CD14-positive monocyte (primary cell): ENCODE measurements at places on chromosomes 12 and 14. TPM values are rescaled to one million over a fixed set of nuclear protein-coding genes. Genes with fewer than 3 reads are reported as not detected.

Gene KRT79
- polyA plus RNA-seq: not detected in 2 replicates

DNA sequence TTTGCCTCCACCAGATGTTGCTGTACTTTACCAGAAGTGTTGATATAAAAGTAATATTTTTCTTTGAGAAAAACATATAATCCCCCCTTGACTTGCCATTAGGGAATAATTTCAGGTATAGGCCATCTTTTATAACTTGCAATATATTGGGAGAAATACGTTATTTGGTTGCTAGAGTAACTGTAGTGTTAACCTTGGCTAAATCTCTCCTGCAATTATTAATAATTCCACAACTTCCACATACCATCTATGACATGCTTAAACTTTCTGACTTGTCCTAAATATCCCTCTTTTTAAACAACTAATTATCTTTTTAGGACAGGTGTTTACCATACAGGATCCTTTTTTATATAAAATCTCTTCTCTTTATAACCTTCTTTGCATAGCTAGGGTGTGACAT, 1048.2 kb downstream of the SLC16A7 start:
- H3K27ac ChIP-seq: no peak overlapping the region
- no peaks in the 10 kb centered on the region for H3K36me3 ChIP-seq
- H3K4me1 ChIP-seq: no peaks in the 10 kb centered on the region
- DNase-seq: no peak
- no peak overlapping the region for H3K4me3 ChIP-seq

Gene HCAR3
- polyA plus RNA-seq: 65.3 and 108 TPM in 2 replicates

GRCh38 chr12:47274760-47275159, 195.0 kb upstream of the AMIGO2 start:
- H3K27me3 ChIP-seq: no peaks in the 10 kb centered on the region
- no peak overlapping the region for H3K4me3 ChIP-seq
- H3K4me1 ChIP-seq: peaks cover 31% of the 10 kb centered on the region
- H3K36me3 ChIP-seq: no peaks in the 10 kb centered on the region

DNA sequence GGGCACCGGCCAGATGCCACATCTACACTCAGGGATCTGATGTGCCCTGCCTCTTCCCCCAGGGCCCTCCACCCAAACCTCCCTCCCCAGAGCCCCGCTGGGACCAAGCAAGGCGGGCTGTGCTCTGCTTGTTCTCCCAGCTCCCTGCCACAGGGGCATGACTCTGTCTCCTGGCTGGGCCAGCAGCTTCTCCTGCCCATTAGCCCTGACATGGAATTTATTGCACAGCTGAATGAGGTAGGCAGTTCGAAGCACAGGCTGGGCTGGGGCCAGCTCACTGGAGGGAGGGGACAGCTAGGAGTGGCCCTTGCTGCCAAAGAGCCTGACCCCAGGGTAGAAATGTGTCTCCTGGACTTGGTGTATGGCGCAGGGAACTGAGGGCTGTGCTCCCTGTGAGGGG, 42.4 kb downstream of the ARL6IP4 start:
- H3K27ac ChIP-seq: no peak overlapping the region
- H3K4me1 ChIP-seq: no peaks in the 10 kb centered on the region
- DNase-seq: no peak
- no peaks in the 10 kb centered on the region for H3K36me3 ChIP-seq
- no peaks in the 10 kb centered on the region for H3K27me3 ChIP-seq

DNA sequence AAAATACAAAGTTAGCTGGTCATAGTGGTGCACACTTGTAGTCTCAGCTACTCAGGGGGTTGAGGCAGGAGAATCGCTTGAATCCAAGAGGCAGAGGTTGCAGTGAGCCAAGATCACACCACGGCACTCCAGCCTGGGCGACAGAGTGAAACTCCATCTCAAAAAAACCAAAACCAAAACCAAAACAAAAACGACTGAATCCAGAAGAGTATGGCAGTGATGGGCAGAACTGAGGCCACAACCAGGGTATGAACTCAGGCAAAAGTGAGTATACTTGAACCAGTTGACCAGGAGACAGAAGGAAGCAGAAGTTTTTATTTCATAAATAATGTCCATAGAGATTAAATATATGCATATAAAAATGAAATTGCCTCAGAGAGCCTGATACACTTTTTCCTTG, 620.0 kb upstream of the SEL1L start:
- H3K4me1 ChIP-seq: no peaks in the 10 kb centered on the region
- H3K27me3 ChIP-seq: no peaks in the 10 kb centered on the region
- no peak for DNase-seq
- H3K27ac ChIP-seq: no peak overlapping the region
- H3K4me3 ChIP-seq: no peak overlapping the region

DNA sequence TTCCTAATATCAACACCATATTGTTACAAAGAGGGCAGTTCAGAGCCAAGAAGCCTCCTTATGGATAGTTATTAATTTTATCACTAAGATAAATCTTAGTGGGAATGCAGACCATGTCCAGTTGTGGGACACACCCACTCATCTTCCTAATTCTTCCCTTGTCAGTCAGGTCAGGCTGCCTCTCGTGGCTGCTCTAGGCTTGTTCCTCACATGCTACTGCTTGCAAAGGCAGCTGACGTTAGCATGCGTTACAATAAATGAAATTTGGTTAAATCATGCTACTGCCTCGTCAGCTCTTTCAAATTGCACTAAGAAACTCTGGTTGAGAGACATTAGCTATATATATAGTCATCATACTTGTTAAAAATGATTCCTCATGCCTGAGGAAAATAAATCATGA, 108.4 kb downstream of the CAND1 start:
- no peak overlapping the region for H3K4me3 ChIP-seq
- H3K27me3 ChIP-seq: no peaks in the 10 kb centered on the region
- H3K36me3 ChIP-seq: no peaks in the 10 kb centered on the region
- H3K4me1 ChIP-seq: no peaks in the 10 kb centered on the region
- DNase-seq: no peak

DNA sequence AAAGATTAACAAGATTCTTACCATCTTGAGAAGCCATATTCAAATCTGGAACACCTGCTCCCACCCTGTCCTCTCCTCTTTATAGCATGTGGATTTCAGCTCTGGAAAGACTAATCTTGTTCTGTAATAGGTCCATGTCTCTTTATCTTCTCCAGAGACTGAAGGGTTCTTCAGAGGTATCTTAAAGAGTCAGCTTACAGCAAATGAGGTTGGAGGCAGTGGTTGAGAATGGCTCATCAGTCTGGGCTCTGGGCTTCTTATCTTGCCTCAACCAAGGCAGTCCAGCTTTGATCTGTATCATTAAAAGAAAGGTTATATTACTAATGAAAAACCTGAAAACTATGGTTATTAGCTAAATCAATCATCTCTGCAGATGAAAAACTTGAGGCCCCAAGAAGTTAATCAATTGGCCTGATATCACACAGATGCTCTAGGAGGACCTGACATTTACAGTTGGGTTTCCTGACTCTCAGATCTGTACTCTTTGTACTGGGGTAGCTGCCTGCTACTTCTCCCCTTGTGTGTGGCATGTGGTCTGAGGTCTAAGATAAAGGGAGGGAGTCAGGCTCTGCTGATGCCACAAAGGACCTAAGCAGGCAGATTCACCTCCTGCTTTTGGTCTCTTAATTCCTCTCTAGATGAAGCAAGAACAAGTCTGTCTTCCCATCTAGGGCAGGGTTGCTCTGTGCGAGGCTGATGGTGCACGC, 1.7 kb upstream of the AKAP6 start:
- no peak overlapping the region for H3K27ac ChIP-seq
- no peak for DNase-seq
- H3K4me1 ChIP-seq: no peaks in the 10 kb centered on the region
- H3K36me3 ChIP-seq: no peaks in the 10 kb centered on the region

DNA sequence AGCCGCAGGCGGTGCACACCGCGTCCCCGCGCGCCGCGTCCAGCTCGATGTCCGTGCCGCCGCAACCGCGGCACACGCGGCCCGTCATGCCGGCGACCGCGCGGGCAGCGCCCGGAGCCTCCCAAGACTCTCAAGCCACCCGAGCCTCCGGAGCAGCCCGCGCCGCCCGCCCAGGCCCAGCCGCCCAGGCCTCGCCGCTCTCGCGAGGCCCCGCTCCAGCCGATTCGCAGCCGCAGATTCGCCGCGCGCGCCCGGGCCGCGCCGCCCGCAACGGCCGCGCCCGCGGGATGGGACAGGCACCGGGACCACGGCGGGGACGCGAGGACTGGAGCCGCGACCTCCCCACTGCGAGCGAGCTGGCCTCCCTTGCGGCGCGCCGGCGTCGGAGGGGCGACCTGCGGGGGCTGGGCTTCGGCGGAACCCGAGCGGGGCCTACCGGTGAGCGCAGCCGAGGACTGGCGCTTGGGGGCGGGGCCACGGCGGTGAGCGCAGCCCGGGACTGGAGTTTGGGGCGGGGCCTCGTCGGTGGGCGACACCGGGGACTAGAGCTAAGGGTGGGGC, at the start of gene BRF1:
TSS of gene BRF1 (minus strand) at position 460 of the 561 bp plus-strand sequence. CDS start at position 88, 372 bp downstream.
- peak within 1 kb of the TSS; percentile 66 for H3K4me3 ChIP-seq
- no peaks in the 10 kb centered on the region for H3K36me3 ChIP-seq
- peak; percentile 77 for DNase-seq
- H3K4me1 ChIP-seq: peaks cover 31% of the 10 kb centered on the region
- H3K27me3 ChIP-seq: no peaks in the 10 kb centered on the region

Gene CLEC1A
- 2.4 and 7.9 TPM in 2 replicates for polyA plus RNA-seq

DNA sequence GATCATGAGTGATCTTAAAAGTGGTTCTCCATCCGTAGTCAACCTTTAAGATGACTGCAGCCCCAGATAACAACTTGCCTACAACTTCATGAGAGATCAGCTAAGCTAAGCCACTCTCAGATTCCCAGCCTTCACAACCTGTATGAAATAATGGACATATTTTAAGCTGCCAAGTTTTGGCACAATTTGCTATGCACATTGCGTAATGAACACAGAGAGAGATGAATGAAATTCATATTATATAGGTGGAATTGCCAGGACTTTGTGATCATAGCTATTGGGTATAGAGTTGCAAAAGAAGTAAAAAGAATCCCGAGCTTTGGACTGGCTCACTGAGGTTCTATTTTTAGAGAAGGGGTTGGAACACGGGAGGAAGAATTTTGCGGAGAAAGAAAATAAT, 59.1 kb upstream of the EGLN3 start:
- H3K27me3 ChIP-seq: no peaks in the 10 kb centered on the region
- H3K36me3 ChIP-seq: no peaks in the 10 kb centered on the region
- H3K4me3 ChIP-seq: no peak overlapping the region
- no peak for DNase-seq

- H3K36me3 ChIP-seq: no peaks in the 10 kb centered on the region
- no peaks in the 10 kb centered on the region for H3K27me3 ChIP-seq
- H3K27ac ChIP-seq: peak overlapping the region; percentile 54
- H3K4me3 ChIP-seq: peak overlapping the region; percentile 8
- peaks cover 14% of the 10 kb centered on the region for H3K4me1 ChIP-seq
- DNase-seq: no peak
These were observed 28.6 kb downstream of the SLC2A14 start for GRCh38 chr12:7844116-7844515.

DNA sequence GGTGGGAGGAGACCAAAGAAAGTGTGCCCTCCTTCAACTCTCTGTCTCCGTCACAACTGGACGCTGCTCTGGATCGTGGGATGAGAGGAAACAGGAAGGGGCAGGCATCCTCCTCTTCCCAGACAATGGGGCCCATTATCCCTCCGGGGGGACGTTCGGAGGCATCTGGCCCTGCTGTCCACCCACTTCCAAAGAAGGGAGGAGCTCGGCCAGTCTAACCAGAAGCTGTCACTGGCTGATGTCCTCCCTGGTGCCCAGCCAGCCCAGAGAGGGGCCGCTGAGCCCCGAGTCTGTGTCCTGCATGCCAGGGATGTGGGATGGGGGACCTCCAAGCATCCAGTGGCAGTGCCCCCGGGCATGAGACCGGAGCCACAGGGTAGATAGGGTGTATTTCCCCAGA, 39.8 kb upstream of the MEG3 start:
- DNase-seq: no peak
- H3K27me3 ChIP-seq: no peaks in the 10 kb centered on the region
- H3K4me3 ChIP-seq: no peak overlapping the region
- no peak overlapping the region for H3K27ac ChIP-seq
- no peaks in the 10 kb centered on the region for H3K4me1 ChIP-seq
- no peaks in the 10 kb centered on the region for H3K36me3 ChIP-seq

- no peaks in the 10 kb centered on the region for H3K36me3 ChIP-seq
- H3K4me3 ChIP-seq: peak overlapping the region; percentile 27
- H3K27ac ChIP-seq: peak overlapping the region; percentile 73
- no peak for DNase-seq
These were observed 89.3 kb downstream of the SPTSSA start for GRCh38 chr14:34372786-34373185.

GRCh38 chr12:113537751-113538087, 66.0 kb upstream of the LHX5 start:
- no peak overlapping the region for H3K4me3 ChIP-seq
- no peak overlapping the region for H3K27ac ChIP-seq
- no peak for DNase-seq
- H3K36me3 ChIP-seq: no peaks in the 10 kb centered on the region

- H3K36me3 ChIP-seq: no peaks in the 10 kb centered on the region
- H3K4me1 ChIP-seq: no peaks in the 10 kb centered on the region
- no peak for DNase-seq
These were observed 154.0 kb downstream of the PIWIL1 start for GRCh38 chr12:130491421-130492357.

Gene ACSM4
- polyA plus RNA-seq: not detected

Gene RASSF9
- polyA plus RNA-seq: not detected in 2 replicates

DNA sequence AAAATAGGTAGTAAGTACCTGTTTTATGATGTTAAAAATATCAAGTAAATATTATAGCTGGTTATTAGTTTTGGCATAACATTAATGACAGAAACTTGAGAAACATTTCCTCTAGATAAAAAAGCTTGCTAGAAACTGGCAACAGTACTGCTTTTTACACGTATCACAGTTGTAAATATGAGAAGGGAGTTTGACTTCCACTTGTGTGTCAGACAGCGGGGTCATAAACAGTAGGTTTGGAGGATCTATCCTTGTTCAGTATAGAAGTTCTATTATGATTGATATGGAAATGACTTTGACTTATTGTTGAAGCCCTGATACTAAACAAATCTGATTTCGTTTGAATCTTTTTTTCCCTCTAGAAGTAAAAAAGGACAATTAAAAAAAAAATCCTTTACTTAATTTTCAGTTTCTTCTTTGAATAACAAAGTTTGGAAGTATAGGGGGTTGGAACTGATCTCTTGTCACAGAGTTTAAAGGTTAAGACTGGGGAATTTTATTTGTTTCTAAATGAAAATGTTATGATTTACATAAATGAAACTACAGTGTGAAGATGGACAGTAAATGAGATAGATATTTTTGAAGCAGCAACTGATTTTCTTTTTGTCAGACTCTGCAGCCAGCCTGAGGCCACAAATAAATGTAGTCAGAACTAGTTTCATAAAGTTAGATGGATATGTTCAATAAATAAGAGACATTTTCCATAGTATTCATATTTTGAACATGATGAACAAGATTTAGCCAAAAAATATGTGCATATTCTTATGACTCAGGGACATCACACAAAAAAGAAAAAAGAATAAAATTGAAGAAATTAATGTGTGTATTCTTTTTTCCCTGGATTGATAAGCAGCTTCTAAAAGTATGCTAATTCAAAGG, 50.1 kb downstream of the WNK1 start:
- no peak for DNase-seq
- H3K4me1 ChIP-seq: peaks cover 67% of the 10 kb centered on the region
- H3K27me3 ChIP-seq: no peaks in the 10 kb centered on the region
- no peak overlapping the region for H3K27ac ChIP-seq
- H3K36me3 ChIP-seq: no peaks in the 10 kb centered on the region
- no peak overlapping the region for H3K4me3 ChIP-seq

GRCh38 chr12:76247026-76247646, 101.1 kb downstream of the BBS10 start:
- DNase-seq: no peak
- H3K4me3 ChIP-seq: no peak overlapping the region
- H3K36me3 ChIP-seq: no peaks in the 10 kb centered on the region
- H3K27ac ChIP-seq: no peak overlapping the region
- no peaks in the 10 kb centered on the region for H3K27me3 ChIP-seq
- H3K4me1 ChIP-seq: no peaks in the 10 kb centered on the region
